ENCODE measurements at places on chromosomes 1 and 21.

DNA sequence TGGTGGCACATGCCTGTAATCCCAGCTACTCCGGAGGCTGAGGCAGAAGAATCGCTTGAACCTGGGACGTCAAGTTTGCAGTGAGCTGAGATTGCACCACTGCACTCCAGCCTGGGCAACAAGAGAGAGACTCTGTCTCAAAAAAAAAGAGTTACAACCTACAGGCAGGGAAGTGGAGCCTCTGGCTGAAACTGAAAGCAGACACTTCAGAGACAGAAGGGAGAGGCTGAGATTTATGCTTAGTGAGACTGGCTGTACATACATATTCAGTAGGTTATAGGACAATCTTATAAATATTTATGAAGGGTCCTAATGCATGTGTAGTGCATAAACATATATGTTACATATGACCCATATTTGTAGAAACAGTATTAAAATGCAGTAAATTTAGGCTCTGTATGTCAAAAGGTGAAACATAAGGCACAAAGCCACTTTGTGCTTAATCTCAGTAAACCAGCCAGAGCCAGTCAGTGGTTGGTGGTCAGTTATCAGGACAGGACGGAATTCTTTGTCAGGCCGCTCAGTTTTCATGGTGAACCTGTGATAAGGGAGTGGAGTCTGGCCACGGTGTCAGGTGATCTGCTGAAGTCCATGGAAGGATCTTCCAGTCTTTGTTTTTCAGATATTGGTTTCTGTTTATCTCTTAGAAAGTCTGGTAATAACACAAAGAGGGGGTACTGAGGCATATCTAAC is 13.7 kb downstream of the RHEX start:
- no peak for DNase-seq

DNA sequence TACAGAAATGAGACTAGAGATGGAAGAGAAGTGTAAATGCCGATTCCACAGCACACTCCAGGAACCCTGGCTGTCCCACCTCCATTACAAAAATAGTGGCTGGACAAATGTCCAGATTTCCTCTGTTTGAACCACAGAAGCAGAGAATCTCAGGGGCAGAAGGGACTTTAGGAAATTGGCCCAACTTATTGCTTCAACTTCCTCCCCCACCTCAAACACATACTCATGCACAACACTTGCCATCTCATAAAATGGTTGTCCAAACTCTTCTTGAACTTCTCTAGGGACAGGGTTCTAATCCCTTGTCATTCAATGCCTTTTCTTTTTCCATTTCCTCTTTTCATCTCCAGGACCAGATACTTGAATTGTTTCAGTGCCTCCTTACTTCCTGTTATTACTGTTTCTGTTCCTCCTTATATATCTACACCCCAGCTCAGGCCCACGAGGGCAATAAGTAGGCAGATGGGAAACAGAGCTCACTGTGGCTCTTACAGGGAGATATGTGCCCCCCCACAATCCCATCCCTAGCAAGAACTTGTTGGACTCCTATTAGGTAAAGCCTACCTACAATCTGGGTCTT is 8.5 kb upstream of the B4GALT3 start:
- no peak for DNase-seq

GRCh38 chr1:10701145-10701544 is 95.3 kb downstream of the CASZ1 start:
- DNase-seq: no peak

DNA sequence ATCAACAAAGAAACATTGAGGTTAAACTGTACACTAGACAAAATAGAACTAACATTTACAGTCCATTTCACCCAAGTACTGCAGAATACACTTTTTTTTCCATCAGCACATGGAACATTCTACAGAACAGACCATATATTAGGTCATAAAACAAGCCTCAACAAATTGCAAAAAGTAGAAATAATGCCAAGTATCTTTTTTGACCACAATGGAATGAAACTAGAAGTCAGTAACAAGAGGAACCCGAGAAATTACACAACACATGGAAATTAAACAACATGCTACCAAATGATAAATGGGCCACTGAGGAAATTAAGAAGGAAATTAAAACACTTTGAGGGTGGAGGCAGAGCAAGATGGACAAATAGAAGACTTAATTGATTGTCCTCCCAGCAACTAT is 8.4 kb upstream of the C1orf185 start:
- no peak for DNase-seq

DNA sequence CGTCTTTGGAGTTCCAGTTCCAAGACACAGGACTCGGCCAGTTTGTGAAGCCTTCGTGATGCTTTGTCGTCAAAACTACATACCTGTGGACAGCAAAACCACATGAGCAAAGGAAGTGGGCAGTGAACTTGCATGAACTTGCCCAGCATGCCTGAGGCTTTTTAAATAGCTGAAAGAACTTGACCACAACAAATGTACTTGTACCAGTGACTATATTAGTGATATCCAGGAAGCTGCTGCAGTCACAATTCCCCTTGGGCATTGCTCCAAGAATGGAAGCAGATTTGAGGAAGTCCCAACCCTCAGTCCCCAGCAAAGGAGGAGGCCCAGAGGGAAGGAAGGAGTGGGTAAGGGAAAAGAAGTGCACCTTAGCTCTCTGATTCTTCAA is 2.6 kb downstream of the FUCA1 start:
- DNase-seq: no peak

GRCh38 chr1:38045401-38046332 is 926 bp downstream of the POU3F1 start:
- DNase-seq: no peak

DNA sequence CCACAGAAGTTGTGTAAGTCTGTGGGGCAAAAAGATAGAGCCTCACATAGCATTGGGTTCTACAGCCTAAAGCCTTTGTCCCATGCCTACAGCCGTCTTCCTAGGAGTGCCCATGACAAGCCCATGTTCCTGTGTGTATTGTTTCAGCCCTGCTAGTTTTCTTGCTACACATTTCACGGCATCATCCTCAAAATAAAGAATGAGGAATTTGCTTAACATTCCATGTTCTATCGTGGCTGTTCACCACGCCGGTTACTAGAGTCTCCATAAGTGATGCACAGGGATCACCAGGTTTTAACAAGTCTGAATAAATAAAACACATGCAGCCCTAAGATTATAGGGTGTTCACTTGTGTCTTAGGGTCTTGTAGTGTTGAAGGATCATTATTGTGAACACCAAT is 87.4 kb upstream of the NGF start:
- DNase-seq: no peak

Data from activated CD4-positive, alpha-beta T cell treated with anti-CD3 and anti-CD28 coated beads for 4 hours (primary cell).